SJSA1 (cell line): ENCODE measurements at places on chromosomes 3 and 15. TPM values are rescaled to one million over a fixed set of nuclear protein-coding genes. Genes with fewer than 3 reads are reported as not detected.

CSPG5 gene
- total RNA-seq = 0.24 TPM in 1 of 2 replicates, not detected in the other

SNRK gene
- total RNA-seq = 13.5 and 14.8 TPM in 2 replicates

RGMA gene
- 3.6 and 4.0 TPM in 2 replicates for total RNA-seq

GRIP2 gene
- total RNA-seq = 4.0 and 5.3 TPM in 2 replicates

LDHAL6B gene
- total RNA-seq = not detected in 2 replicates

DNA sequence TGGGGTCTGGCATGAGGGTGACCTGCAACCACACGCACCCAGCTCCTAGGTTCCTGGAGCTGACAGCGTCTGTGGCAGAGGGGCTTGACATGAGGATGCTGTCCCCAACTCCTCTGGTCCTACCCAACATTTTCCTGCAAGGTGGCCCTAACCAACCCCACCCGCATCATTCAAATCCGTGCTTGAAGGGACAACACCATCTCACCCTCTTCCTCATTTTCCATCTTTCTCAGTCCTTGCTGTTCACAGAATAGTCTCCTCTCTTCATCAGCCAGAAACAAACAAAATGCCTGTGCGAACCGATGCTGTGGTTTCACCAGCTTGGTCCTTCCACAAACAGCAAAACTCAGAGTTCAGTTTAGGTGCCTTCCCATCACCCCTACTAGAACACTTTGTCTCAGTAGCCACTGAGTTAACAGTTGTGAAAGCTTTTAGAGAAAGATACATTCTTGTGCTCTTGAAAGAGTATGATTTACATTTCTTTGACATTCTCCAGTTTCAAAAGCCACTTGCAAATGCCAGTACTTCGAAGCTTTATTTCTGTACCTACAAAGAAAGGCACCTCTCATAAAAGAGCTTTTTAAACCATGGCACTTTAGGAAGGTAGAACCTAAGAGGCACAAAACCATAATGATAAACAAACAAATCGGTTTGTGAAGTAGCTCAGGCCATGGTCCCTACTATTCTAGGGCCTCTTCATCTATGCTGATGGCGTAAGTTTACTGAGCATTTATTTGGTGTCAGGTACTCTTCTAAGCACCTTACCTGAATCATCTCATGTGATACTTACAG, 360.1 kb downstream of the SHQ1 start:
- DNase-seq = no peak

DNA sequence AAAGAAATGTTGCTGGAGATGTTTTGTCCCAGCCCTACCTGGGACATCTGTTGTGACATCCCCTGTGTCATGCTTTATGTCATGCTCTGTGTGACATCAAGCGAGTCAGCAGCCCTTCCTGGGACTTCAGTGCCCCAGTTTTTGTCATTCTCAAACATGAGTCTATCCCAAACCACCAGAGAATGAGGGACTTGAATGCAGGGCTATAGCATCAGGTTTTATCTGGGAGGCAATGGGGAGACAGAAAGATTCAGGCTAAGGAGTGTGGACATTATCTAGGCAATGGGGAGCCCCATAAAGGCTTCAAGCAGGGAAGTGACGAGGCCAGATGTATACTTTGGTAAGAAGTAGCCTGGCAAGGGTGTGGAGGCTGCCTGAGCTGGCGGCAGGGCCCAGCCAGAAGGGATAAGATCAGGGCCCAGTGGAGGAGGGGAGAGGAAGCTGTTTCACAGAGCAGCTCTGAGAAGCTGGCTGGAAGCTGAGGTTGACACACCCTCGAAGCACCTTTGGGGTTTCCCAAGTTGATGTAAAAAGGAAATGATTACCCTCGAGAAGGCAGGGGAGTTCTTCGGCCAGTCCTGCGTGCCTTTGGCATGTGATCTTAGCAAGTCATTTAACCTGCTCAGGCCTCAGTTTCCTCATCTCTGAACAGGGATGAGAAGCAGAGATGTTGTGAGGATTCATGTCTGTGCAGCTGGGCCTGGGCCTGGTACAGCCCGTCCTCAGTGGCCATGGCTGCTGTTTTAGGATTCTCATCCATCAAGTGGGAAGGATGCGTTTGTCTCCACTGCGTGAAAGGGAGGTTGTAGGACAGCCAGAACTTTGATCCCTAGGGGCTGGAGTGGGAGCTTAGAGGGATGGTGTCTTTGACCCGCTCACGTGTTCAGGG, 34.3 kb downstream of the IRAK2 start:
- no peak for DNase-seq

- no peak for DNase-seq
Observed at GRCh38 chr3:183500319-183500718, 55.2 kb downstream of the KLHL6 start.

DNA sequence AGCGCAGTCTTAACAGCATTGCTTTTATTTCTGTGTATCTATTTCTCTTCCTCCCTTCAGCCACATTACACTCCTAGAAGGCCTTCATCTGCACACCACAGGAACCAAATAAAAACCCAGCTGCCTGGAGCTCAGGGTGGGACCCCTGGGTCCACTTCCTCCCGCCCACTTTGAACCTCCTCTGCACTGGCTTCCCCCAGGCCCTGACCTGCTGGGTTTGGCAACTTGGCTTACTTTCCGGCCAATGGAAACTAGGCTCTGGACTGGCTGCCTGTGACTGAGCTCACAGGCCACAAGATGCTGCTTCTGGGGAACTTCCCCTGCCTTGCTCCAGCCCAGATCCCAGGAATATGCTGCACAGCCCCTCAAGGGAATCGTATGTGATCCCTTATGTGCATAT, 89.8 kb downstream of the SEMA5B start:
- no peak for DNase-seq

DNA sequence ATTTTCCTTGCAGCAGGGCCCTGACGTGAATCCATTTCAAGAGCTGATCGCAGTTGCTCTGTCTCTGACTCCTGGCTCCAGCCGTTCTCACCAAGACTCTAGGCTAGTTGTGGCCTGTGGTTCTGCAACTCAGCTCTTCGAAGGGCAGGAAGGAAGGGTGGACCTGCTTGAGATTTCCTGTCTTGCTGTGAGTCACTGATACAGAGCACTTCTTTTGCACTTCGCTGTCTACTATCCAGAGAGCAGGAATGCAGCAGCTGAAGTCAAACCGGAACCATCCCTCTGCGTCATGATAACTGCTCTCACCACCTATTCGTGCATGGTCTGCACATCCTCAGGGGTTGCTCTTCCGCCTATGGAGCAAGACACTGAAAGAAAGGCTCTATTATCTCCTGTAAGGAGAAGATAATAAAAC, 59.7 kb downstream of the RAP2B start:
- DNase-seq = peak; percentile 85

DNA sequence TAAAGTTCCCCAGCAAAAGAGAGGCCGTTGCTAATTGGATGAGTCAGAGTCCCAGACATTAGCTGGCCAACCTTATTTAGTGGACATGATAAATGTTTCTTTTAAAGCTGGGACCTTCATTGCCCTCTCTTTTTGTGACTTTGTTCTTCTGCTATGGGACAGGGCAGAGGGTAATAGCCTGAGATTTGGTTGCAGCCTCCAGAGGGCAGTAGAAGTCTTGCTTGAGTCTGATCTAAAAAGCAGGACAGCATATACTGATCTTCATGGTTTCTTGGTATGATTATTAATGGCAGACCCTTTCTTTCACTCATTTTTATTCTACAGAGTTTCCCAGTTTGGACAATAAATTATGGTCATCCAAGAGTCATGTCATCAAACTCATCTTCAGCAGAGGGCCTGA, 25.1 kb upstream of the ZKSCAN7 start:
- DNase-seq = no peak

DNA sequence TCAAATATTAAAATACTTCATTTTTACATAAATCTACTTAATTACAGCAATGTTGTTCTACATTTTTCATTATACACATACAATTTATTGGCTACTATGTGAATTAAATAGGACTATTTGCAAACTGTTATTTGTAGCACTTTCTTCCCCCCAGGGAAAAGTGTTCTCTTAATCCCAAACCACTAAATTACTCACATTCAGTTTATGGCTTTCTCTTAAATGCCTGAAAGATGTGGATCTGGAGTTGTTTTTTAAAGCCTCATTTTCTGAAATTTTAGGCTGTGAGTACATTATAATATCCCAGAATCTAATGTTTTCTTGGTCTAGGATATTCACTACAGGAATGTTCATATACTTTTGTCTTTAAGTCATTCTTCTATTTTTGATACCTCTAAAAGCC, 32.7 kb downstream of the PRTG start:
- DNase-seq = no peak

DNA sequence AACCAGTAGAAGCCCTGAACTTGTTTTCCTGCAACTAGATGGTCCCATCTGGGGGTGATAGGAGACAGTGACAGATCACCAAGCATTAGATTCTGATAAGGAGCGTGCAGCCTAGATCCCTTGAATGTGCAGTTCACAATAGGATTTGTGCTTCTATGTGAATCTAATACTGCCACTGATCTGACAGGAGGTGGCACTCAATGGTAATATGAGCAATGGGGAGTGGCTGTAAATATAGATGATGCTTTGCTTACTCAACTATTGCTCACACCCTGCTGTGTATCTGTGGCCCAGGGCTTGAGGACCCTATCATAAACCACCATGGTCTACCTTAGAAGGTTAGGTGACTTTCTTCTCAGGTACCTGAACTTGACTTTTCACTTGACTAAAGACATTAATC, 417.1 kb upstream of the ARHGEF26 start:
- DNase-seq = no peak

- DNase-seq = no peak
Observed at GRCh38 chr3:133763797-133764683, 17.8 kb downstream of the TF start.

DNA sequence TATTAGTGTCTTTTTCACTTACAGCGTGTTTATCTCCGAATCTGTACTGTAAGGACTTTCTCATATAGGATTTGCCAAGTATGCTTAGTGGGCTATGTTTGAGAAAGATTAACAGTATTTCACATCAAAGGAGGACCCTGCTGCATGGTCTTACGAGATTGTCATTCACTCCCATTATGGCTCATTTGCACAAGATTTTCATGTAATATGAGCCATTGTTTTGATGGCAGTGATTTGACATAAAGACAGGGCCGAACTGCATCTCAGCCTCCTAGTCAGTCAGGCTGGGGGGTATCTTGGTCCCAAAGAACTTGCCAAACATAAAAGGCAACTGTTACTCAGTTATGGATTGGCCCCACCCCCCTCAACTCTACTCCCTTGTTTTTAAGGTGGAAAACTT, 205.9 kb downstream of the ZIC1 start:
- DNase-seq = no peak

DNA sequence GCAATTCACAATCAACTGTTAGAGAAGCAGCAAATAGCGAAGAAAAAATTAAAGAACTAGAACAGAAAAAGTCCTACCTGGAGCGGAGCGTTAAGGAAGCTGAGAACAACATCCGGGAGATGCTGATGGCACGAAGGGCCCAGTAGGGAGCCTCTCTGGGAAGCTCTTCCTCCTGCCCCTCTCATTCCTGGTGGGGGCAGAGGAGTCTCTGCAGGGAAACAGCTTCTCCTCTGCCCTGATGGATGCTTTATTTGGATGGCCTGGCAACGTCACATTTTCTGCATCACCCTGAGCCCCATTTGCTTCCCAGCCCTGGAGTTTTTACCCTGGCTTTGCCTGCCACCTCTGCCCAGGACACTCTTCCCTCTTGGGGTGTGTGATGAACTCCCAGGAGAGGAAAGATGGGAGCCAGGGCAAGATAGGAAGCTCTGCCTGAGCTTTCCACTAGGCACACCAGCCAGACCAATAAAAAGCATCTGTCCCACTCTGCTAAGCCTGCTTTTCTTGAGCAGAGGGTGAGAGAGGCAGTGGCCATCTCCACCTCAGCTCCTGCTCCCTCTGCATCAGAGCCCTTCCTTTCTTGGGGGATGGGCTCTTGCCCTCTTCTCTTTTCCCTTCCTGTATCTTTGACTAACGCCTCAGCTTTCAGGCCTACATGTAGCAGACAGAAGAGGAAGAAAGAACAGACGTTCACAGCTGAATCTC, 39.4 kb downstream of the PPARG start:
- DNase-seq = no peak
